Body of pancreas (tissue), 4 donors: ENCODE measurements at places on chromosomes 3 and 15. TPM values are rescaled to one million over a fixed set of nuclear protein-coding genes. Genes with fewer than 3 reads are reported as not detected.

- H3K4me3 ChIP-seq: no peak overlapping the region
- DNase-seq: no peak
- H3K27me3 ChIP-seq: no peaks in the 10 kb centered on the region
- H3K4me1 ChIP-seq: peaks cover 12% of the 10 kb centered on the region
These were observed 22.6 kb upstream of the MTMR10 start for GRCh38 chr15:31013863-31014607.

Gene HIGD2B
- not detected for total RNA-seq

DNA sequence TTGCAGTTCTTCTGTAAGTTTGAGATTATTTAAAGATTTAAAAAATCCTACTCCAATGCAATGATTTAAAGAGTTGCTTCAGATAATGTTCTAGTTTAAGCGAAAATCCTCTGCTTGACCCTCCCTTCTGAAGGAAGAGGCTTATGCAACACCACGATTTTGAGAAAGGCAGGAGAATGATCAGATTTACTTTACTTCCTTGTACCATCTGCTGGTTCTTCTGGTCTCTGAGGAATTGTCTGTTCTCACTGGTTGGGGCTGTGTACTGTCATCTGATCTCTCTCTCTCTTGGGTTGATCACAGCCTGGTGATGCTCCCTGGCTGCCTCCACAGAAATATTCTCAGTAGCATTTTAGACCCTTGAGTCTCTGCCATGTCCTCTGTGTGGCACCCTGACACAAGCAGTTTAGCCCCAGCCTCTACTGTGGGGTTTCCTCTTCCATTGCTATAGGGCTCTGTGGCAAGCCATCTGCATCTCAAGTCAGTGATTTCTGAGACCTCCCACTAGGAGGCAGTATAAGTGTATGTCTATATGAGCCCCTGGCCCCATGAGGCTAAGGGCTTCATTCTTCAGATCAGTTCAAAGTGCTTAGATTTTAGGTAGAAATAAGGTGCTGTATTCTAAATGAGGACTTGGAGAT lies 50.8 kb upstream of the PLAAT1 start:
- H3K36me3 ChIP-seq: no peaks in the 10 kb centered on the region
- no peak overlapping the region for H3K27ac ChIP-seq
- DNase-seq: peak; percentile 15
- no peak overlapping the region for H3K4me3 ChIP-seq
- H3K27me3 ChIP-seq: no peaks in the 10 kb centered on the region
- no peaks in the 10 kb centered on the region for H3K4me1 ChIP-seq

DNA sequence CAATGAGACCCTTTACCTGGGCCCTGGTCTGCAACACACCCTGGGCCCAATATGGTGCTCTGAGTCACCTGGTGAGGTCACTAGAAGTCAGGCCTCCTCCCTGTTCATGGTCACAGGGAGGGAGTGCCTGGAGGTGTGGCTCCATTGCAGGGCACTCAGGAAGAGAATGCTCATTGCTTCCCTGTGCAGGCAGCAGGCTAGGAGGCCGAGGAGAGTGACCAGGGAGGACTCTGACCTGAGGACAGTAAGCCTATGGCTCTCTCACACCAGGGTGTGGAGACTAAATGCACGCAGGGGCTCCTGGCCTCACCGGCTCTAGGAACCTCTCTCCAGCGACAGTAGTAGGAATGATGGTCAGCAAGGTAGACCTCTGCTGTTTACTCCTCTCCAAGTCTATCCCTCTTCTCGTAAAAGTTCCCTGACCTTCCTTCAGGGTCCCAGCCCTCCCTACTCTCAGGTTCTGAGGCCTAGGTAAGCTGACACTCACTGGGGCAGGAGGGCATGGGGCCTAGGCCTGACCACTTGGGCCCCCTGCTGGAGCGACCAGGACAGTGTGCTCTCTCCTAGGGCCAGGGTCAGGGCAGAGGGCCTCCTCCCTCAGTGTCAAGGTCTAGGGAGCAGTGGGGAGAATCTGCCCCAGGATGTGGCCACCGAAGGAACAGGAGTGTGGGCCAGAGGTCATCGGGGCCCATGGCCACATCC lies 9.6 kb upstream of the SLCO2A1 start:
- H3K4me1 ChIP-seq: no peaks in the 10 kb centered on the region
- DNase-seq: no peak
- no peak overlapping the region for H3K27ac ChIP-seq
- H3K27me3 ChIP-seq: no peaks in the 10 kb centered on the region
- no peak overlapping the region for H3K4me3 ChIP-seq

Gene TAGLN3
- total RNA-seq: 0.99 TPM

Gene CADM2
- total RNA-seq: 1.3 TPM

DNA sequence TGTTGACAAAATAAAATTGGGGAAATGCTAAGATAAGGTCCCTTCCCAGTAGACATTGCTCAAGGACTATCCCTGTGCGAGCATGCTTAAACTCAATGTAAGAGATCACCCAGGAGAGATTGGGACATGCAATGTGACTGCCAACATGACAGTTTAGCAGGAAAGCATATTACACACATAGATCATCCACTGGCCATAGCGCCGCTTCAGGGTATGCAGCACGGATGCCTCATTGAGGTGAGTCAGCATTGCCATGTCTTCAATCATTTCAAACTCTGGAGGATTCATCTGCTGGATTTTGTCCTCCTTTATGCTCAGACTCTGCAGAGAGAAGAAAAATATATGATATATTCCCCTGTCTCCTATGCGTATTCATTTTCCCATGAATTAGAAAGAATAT lies 8.9 kb downstream of the MYH15 start:
- H3K4me1 ChIP-seq: no peaks in the 10 kb centered on the region
- H3K27ac ChIP-seq: no peak overlapping the region
- H3K36me3 ChIP-seq: no peaks in the 10 kb centered on the region
- H3K4me3 ChIP-seq: no peak overlapping the region

Gene INKA1
- total RNA-seq: not detected

Gene SERINC4
- not detected for total RNA-seq

- H3K4me3 ChIP-seq: no peak overlapping the region
- DNase-seq: peak; percentile 67
- no peaks in the 10 kb centered on the region for H3K36me3 ChIP-seq
- H3K27me3 ChIP-seq: no peaks in the 10 kb centered on the region
These were observed 57.3 kb upstream of the RNF7 start for GRCh38 chr3:141680620-141681389.

Gene SNX22
- total RNA-seq: under 0.01 TPM

DNA sequence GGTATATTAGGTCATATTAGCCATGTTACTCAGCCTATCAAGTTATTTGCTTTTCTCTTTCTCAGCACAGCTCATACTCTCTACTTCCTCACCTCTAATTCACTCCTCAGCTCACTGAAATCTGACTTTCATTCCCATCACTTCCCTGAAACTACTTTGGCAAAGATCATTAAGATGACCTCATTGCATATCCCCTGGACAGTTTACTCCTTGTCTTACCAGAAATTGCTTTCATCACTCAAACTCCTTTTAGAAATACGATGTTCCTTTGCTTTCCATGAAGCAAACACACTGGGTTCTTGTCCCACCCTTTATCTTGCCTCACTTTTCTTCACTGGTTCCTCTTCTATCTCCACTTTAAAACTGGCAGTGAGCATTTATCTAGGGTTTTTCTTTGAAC lies 354.4 kb downstream of the TUSC7 start:
- H3K4me1 ChIP-seq: no peaks in the 10 kb centered on the region
- no peaks in the 10 kb centered on the region for H3K27me3 ChIP-seq
- no peak for DNase-seq
- no peak overlapping the region for H3K27ac ChIP-seq

Gene ISL2
- not detected for total RNA-seq

Gene MITF
- 12.2 TPM for total RNA-seq

DNA sequence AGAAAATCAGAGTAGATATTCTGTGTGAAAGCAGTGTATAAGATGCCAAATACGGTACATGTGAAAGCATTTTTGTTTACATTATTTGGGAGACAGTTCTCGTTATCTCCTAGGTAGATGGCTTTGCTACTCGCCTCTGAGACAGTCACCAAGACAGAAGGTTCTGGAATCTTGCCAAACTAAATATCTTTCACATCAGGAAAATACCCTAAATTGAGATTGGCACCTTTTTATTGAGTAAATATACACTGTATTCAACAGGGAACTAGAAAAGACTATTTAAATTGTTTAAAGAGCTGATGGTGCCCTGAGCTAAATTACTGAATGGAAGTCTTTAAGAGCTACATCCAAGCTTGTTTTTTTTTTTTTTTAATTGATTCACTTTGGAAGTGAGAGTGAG lies 3.4 kb downstream of the FGD5 start:
- H3K27me3 ChIP-seq: no peaks in the 10 kb centered on the region
- no peaks in the 10 kb centered on the region for H3K4me1 ChIP-seq
- H3K27ac ChIP-seq: no peak overlapping the region
- H3K4me3 ChIP-seq: no peak overlapping the region
- H3K36me3 ChIP-seq: no peaks in the 10 kb centered on the region
- DNase-seq: no peak

GRCh38 chr3:15998911-15999310 lies 175.6 kb upstream of the GALNT15 start:
- no peak for DNase-seq
- no peaks in the 10 kb centered on the region for H3K27me3 ChIP-seq
- no peaks in the 10 kb centered on the region for H3K4me1 ChIP-seq
- no peak overlapping the region for H3K27ac ChIP-seq

Gene GABRR3
- total RNA-seq: not detected

DNA sequence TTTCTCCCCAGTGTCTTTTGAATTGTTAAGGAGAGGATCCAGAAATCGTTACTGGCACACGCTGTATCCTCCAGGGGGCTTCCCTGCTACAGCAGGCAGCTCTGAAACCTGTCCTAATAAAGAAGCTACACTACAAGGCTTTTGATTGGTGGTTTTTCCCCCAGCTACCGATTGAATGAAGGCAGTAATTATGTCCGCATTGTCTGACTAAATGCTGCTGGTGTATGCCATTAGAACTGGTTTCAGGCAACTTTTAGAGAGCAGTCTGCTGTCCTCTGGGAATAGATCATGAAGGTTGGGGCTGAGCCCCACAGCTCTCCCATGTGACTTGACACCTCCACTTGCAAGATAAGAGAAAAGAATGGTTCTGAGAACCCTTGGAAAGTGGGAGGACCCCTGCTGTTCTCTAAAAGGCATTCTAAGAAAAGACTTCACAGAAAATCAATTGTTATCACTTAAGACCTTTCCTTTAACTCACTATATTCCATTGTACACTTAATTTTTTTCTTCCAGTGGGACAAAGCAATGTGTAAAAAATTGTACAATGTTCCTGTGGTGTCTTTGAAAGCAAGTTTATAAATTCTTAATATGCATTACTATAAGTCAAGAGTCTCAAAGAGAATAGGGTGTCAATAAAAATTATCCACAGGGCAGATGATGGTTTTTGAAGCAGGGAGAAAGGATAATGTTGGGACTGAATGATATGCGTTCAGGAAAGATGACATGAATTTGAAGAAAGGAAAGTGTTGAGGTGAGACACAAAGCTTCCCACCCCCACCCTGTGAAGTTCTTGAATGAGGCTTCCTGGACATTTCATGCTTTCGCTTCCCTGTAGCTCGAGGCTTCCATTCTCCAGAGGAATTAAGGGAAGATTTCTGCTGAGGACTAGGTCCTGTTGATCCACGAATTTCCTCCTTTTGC lies 53.0 kb upstream of the DAZL start:
- no peak overlapping the region for H3K27ac ChIP-seq
- no peak for DNase-seq
- H3K36me3 ChIP-seq: no peaks in the 10 kb centered on the region
- no peaks in the 10 kb centered on the region for H3K27me3 ChIP-seq

Gene HRG
- not detected for total RNA-seq

GRCh38 chr3:5429517-5429890 lies 242.0 kb downstream of the EDEM1 start:
- DNase-seq: no peak
- no peak overlapping the region for H3K27ac ChIP-seq
- H3K4me1 ChIP-seq: no peaks in the 10 kb centered on the region
- H3K36me3 ChIP-seq: no peaks in the 10 kb centered on the region
- H3K27me3 ChIP-seq: no peaks in the 10 kb centered on the region

- no peak overlapping the region for H3K27ac ChIP-seq
- no peak overlapping the region for H3K4me3 ChIP-seq
- H3K4me1 ChIP-seq: no peaks in the 10 kb centered on the region
- no peaks in the 10 kb centered on the region for H3K27me3 ChIP-seq
These were observed 38.0 kb downstream of the TYRO3 start for GRCh38 chr15:41596972-41597371.

Gene RHCG
- total RNA-seq: 0.52 TPM
